Fibroblast of skin of back (primary cell): ENCODE measurements at places on chromosomes 4 and X.
A peak's percentile ranks its signal among the peaks of the same experiment; 100 is the strongest.

- DNase-seq, result no peak
These were observed 758 bp upstream of the NR3C2 start for GRCh38 chr4:148442832-148443511.

DNA sequence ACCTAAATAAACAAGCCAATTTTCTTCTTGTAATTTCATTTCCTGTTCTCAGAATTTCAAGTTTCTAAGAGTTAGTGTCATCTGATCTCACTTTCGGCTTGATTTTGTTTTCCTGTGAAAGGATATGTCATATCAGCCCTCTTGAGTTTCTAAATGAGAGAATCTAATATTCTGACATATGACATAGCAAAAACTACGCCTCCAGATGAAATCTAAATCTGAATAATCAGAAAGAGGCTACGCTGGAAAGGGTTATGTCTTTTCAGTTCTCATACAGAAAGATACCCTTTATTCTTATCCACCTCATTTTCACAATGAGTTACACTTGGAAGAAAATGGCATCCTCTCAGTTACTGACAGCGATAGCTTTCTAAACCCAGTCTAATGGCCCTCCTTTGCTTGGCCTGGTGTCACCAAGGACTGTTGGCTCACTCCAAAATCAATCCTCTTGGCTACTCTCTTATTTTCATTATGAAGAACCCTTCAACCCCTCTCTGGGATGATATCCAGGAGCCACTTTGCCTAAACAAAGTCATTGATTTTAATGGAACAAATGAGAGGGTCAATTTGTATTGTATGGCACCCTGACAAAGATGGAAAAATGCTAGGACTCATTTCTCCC lies 65.6 kb downstream of the ASB9 start:
- no peak for DNase-seq

- DNase-seq, result peak; percentile 68
These were observed 88.3 kb downstream of the AMELX start for GRCh38 chrX:11381464-11381863.

- peak; percentile 69 for DNase-seq
These were observed 13.0 kb upstream of the HELT start for GRCh38 chr4:185005219-185005819.

GRCh38 chr4:59920416-59920815 lies 1279.7 kb upstream of the ADGRL3 start:
- no peak for DNase-seq

- DNase-seq, result no peak
These were observed 215.1 kb upstream of the PITX2 start for GRCh38 chr4:110837896-110838450.

- DNase-seq, result peak; percentile 7
These were observed 14.0 kb downstream of the STOX2 start for GRCh38 chr4:183919141-183919540.

GRCh38 chr4:173539986-173540385 lies 10.0 kb upstream of the HAND2 start:
- no peak for DNase-seq

GRCh38 chrX:23369027-23369426 lies 34.4 kb downstream of the PTCHD1 start:
- no peak for DNase-seq

GRCh38 chr4:150224896-150225591 lies 146.8 kb downstream of the DCLK2 start:
- DNase-seq, result peak; percentile 97

GRCh38 chrX:98432413-98432812 lies 1548.7 kb downstream of the RPA4 start:
- DNase-seq, result no peak

DNA sequence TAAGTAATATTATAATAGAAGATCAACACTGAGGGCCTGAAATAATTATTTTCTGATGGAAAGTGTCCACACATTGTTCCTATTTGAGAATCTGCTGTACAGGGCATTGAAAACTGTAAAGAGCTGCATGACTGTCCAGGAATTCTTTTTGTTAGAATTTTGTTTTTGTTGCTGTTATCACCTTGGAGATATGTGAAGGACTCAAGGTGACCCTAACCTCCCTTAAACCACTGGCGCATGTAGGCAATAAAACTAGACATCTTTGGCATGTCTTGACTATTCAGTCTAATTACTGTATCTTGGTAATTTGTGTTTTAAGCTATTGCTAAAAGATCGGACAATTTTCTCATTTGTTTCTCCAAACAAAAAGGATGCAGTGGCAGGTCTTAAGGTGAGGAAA lies 55.5 kb upstream of the SMIM10 start:
- DNase-seq, result no peak

- DNase-seq, result no peak
These were observed 50.2 kb upstream of the TADA2B start for GRCh38 chr4:6992728-6993677.

GRCh38 chr4:86032476-86033022 lies 327.3 kb downstream of the MAPK10 start:
- peak; percentile 94 for DNase-seq

GRCh38 chrX:70009049-70009448 lies 40.7 kb downstream of the AWAT2 start:
- DNase-seq, result no peak

DNA sequence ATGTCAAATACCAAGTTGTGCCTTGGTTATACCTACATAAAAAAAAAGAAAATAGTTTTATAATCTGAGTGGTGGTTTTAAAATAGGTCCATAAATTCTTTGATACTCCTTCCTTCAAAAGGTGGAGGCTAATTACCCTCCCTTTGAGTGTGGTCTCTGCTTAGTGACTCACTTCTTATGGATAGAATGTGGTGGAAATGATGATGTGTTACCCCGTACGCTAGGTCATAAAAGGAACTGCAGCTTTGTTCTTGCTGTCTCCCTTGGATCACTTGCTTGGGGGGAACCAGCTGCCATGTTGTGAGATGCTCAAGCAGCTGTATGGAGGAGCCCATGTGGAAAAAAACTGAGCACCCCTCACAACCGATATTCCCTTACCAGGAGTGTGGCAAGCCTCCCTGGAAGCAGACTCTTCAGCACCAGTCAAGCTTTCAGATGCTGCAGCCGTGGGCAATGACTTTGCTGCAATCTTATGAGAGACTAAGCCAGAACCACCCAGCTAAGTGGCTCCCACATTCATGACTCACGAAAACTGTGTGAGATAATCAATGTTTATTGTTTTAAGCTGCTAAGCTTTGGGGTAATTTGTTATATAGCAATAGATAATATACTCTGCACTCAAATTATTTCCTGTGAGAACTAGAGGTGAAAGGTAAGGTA lies 195.0 kb upstream of the GATB start:
- peak; percentile 16 for DNase-seq

DNA sequence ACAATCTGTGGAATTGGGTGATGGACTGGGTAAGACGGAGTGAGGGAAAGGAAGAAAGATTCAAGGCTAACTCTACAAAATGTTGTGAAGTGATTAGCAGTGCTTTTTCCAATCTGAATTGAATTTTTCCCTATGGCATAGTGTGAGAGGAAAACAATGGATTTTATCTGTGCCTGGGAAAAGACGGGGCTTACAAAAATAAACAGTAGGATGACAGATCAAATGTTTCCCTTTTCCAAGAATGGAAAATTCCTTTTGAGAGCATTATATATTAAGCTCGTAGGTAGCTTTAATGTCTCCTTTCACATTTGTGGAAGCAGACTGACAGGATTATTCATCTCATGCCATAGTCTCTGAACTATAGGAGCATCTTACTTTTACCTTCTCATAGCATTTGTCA lies 27.8 kb downstream of the ATP11C start:
- DNase-seq, result peak; percentile 29

- DNase-seq, result peak; percentile 47
These were observed 84.4 kb upstream of the FAT1 start for GRCh38 chr4:186807808-186808629.
